ENCODE measurements at places on chromosomes 1 and 21.

DNA sequence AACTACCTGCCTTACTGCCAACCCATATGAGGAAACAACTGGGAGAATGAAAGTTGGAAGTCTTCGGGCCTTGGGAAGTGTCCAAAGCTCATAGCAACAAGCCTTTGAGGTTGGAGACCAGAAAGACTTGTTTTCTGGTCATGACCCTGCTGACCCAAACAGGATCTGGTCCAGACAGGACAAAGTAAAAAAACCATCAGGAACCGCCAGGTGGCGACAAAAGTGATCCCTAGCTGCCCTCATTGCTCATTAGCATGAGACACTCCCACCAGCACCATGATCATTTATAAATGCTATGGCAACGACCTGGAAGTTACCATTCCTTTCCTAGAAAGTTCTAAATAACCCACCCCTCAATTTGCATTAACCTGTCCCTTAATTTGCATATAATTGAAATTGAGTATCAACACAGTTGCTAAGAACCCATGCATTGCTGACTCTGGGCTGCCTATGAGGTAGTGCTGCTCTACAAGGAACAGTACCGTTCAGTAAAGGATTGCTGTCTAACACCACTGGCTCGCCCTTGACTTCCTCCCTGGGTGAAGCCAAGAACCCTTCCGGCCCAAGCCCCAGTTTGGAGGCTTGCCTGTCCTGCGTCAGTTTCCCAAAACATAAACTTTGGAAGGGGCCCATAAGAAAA, 89.0 kb downstream of the URB2 start:
- no peaks in the 10 kb centered on the region for H3K4me1 ChIP-seq
- no peak for DNase-seq
- H3K4me3 ChIP-seq: no peak overlapping the region
- H3K36me3 ChIP-seq: no peaks in the 10 kb centered on the region

DNA sequence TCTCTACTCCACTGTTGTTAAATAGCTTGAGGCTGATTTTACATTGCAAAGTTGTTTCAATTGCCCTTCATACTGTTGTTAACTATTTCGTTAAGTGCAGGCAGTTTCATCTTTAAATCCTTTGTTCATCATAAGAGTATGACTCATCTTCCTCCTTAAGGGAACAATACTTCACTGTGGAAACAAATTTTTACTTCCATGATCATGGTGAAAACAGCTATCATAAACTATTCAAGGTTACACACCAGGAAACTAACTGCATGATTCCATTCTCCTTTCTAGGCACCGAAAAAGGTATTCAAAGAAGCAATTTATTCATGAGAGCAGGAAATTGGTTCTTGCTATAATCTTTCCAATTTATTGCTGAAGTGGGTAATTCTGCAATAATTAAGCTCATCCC, 593.2 kb downstream of the LRRIQ3 start:
- H3K27ac ChIP-seq: no peak overlapping the region
- H3K36me3 ChIP-seq: no peaks in the 10 kb centered on the region
- DNase-seq: peak; percentile 45

GRCh38 chr1:206455666-206456344, 14.5 kb upstream of the IKBKE start:
- H3K36me3 ChIP-seq: peaks cover 17% of the 10 kb centered on the region
- H3K4me3 ChIP-seq: no peak overlapping the region
- no peaks in the 10 kb centered on the region for H3K27me3 ChIP-seq
- DNase-seq: no peak

DNA sequence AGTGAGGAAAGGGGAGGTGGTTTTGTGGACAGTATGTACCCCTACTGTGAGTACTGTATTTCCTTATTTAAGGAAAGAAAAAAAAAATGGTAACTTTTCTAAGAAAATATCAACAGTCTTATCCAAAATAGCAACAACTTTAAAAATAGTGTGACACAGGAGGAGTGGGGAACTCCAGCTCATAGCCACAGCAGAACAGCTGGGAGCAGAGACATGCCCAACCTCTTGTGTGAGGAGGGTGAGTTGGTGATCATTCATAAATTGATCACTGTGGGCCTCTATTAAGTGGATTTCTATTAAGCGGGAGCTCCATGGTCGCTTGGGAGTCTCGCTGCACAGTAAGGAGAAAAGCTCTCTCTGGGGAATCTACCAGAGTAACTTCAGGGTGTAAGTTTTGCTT, 158.8 kb upstream of the DUSP10 start:
- H3K4me3 ChIP-seq: no peak overlapping the region
- no peaks in the 10 kb centered on the region for H3K4me1 ChIP-seq
- DNase-seq: no peak
- H3K27ac ChIP-seq: no peak overlapping the region
- no peaks in the 10 kb centered on the region for H3K27me3 ChIP-seq

DNA sequence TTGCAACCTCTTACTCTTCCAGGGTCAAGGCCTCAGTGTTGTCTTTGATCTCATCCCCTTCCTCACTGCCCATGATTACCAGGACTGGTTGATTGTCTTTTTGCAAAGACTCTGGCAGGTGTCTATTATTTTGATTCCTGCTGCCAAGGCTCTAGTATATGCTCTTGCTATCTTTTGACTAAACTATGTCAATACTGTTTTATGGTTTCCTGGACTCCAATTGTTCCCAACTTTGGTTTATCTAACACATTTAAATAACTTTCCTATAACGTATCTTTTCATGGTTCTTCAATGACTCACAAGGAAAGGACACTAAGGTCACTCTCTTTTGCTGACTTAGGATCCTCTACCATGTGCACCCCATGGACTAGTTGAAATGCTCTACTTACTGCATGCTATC, 141.5 kb downstream of the PTPRC start:
- no peaks in the 10 kb centered on the region for H3K27me3 ChIP-seq
- peak; percentile 13 for DNase-seq

- no peak overlapping the region for H3K27ac ChIP-seq
- no peaks in the 10 kb centered on the region for H3K36me3 ChIP-seq
- H3K4me1 ChIP-seq: no peaks in the 10 kb centered on the region
- H3K4me3 ChIP-seq: no peak overlapping the region
- H3K27me3 ChIP-seq: no peaks in the 10 kb centered on the region
These were observed 340.6 kb downstream of the PAPPA2 start for GRCh38 chr1:176803596-176803995.

DNA sequence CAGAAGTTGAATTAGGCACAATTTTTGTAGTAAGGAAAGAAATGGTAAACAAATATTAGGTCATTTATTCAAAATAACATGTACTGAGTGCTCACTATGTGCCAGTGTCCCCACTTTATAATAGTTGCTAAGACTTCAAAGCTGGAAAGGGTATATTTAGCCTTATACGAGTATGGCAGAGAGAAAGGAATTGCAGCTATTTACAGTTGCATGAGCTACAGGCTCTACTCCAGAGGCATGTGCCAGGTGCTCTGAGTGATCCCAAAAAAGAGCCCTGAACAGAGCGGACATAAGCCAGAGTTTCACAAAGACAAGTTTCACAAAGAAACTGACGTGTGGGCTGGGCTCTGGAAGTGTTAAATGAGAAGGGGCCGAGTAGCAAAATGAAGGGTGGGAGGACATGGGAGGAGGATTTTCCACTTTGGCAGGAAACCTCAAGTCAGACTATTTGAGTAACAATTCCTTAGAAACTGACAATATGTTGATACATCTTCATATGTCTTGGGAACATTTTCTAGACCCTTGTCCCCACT, 40.9 kb downstream of the FASLG start:
- peak; percentile 20 for DNase-seq
- H3K4me3 ChIP-seq: no peak overlapping the region
- no peak overlapping the region for H3K27ac ChIP-seq
- no peaks in the 10 kb centered on the region for H3K27me3 ChIP-seq
- H3K36me3 ChIP-seq: no peaks in the 10 kb centered on the region
- H3K4me1 ChIP-seq: no peaks in the 10 kb centered on the region

DNA sequence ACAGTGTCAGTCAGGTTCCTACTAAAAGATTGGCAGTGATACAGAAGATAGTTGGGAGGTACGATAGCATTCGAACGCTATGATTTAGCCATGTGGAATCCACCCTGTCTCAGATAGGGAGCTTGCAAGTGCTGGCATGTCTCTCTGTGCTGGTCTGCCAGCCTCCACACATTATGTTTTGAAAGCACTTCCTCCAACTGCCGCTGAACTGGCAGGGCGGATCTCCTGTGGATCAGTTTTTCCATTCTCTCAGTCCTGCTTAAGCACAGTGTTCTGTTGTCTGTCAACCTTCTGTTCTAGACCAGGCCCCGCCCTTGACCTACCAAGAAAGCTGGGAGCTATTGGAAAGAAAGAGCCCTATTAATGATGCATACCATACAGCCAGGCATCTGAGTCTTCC, 65.5 kb upstream of the PALMD start:
- DNase-seq: peak; percentile 66
- no peaks in the 10 kb centered on the region for H3K36me3 ChIP-seq
- no peak overlapping the region for H3K27ac ChIP-seq
- H3K4me3 ChIP-seq: no peak overlapping the region
- H3K27me3 ChIP-seq: no peaks in the 10 kb centered on the region
- no peaks in the 10 kb centered on the region for H3K4me1 ChIP-seq

GRCh38 chr1:66273656-66274055, 260.3 kb upstream of the SGIP1 start:
- no peaks in the 10 kb centered on the region for H3K36me3 ChIP-seq
- no peak overlapping the region for H3K4me3 ChIP-seq
- no peak overlapping the region for H3K27ac ChIP-seq
- no peak for DNase-seq
- no peaks in the 10 kb centered on the region for H3K27me3 ChIP-seq

GRCh38 chr1:17594026-17594425, 54.5 kb downstream of the ARHGEF10L start:
- H3K27ac ChIP-seq: no peak overlapping the region
- no peak for DNase-seq
- no peaks in the 10 kb centered on the region for H3K27me3 ChIP-seq
- H3K4me3 ChIP-seq: no peak overlapping the region
- H3K36me3 ChIP-seq: no peaks in the 10 kb centered on the region

DNA sequence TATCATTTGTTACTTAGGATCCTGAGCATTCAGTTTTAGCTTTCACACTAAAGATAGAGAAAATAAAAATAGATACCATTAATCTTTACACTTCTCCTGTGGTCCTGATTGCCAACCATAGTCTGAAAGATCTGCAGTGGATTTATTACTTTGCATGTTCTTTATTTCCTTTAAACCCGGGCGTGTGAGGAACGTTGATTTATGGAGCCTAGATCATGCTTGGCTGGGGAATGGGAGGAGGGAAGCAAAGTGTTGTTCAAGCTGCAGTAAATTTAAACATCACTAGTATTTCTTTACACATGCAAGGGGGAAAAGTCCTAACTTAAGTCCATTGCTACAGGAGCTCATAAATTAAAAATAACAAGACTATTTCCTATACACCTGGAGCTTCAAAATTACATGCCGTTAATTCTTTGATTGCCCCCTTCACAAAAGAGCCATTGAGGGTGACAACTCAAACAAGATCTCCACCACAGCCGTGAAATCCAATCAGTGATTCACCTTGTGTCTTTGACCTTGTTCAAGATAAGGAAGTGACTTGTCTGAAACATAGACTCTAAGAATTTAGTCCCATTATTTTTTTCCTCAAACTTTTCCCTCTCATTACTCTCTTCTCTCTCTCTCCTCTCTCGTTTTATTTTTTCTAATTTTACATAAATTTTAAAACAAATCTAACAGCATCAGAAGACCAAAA, 282.7 kb downstream of the KIF26B start:
- no peaks in the 10 kb centered on the region for H3K36me3 ChIP-seq
- no peaks in the 10 kb centered on the region for H3K27me3 ChIP-seq
- H3K27ac ChIP-seq: no peak overlapping the region

- H3K36me3 ChIP-seq: no peaks in the 10 kb centered on the region
- no peaks in the 10 kb centered on the region for H3K4me1 ChIP-seq
- H3K27ac ChIP-seq: no peak overlapping the region
- DNase-seq: no peak
- H3K27me3 ChIP-seq: no peaks in the 10 kb centered on the region
- no peak overlapping the region for H3K4me3 ChIP-seq
These were observed 231.9 kb downstream of the PTPRU start for GRCh38 chr1:29467989-29468900.

GRCh38 chr1:109114342-109114674, 393 bp downstream of the ELAPOR1 start:
- peaks cover 2% of the 10 kb centered on the region for H3K4me1 ChIP-seq

DNA sequence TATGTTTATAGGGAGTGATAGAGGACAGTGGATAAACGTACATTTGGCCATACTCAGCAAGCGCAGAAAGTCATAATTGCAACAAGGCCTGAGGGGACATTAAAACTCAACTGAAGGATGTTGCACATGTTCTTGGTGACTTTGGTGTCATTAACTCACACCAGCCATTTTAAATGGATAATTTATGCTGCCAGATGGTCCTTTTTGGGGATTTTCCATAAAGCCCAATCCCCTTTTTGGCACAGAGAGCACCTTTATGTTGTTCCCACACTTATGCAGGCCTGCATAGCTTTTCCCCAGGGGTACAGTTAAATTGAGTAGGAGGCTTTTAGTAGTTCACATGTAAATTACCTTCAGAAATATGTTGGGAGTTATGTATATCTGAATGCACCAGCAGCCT, 279.6 kb downstream of the NFIA start:
- H3K27ac ChIP-seq: no peak overlapping the region
- H3K4me1 ChIP-seq: no peaks in the 10 kb centered on the region
- H3K36me3 ChIP-seq: no peaks in the 10 kb centered on the region
- no peaks in the 10 kb centered on the region for H3K27me3 ChIP-seq
- no peak overlapping the region for H3K4me3 ChIP-seq

- no peaks in the 10 kb centered on the region for H3K27me3 ChIP-seq
- no peak overlapping the region for H3K27ac ChIP-seq
- no peaks in the 10 kb centered on the region for H3K4me1 ChIP-seq
- no peaks in the 10 kb centered on the region for H3K36me3 ChIP-seq
These were observed 314.8 kb upstream of the CXADR start for GRCh38 chr21:17197996-17198395.

GRCh38 chr1:162145966-162146696, 76.6 kb downstream of the NOS1AP start:
- no peak overlapping the region for H3K4me3 ChIP-seq
- H3K27ac ChIP-seq: no peak overlapping the region
- DNase-seq: no peak

GRCh38 chr1:226982451-226983177, 42.5 kb downstream of the COQ8A start:
- no peaks in the 10 kb centered on the region for H3K4me1 ChIP-seq
- peaks cover 1% of the 10 kb centered on the region for H3K36me3 ChIP-seq
- H3K27me3 ChIP-seq: no peaks in the 10 kb centered on the region
- no peak for DNase-seq

- H3K27me3 ChIP-seq: no peaks in the 10 kb centered on the region
- no peak for DNase-seq
- peaks cover 9% of the 10 kb centered on the region for H3K4me1 ChIP-seq
These were observed 1.3 kb upstream of the LMOD1 start for GRCh38 chr1:201947697-201948008.

All from fibroblast of lung (primary cell).